Right forelimb (tissue), 1 donor: ENCODE measurements at places on chromosomes 2 and 18.

DNA sequence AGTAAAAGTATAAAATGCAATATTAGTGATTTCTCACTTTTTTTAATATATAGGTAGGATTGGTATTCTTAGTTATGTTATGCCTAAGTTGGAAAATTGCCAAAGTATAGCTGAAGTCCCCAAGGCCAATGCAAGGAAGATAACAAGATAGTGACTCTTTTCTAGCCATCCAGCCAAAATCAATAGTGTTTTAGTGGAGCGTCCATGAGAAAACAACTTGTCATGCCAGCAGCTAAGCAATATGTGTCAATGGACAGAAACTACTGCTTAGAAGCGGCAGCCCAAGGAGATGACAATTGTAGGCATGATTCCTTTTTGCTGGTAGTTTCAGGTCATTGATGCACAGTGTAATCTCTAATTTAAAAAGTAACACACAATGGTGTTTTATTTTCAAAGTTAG, 1444.6 kb downstream of the SUCLG1 start:
- no peak for DNase-seq

- peak; percentile 46 for DNase-seq
Observed at GRCh38 chr2:209872675-209873074, 101.0 kb downstream of the UNC80 start.

GRCh38 chr2:152539424-152539823, 177.8 kb downstream of the PRPF40A start:
- no peak for DNase-seq

DNA sequence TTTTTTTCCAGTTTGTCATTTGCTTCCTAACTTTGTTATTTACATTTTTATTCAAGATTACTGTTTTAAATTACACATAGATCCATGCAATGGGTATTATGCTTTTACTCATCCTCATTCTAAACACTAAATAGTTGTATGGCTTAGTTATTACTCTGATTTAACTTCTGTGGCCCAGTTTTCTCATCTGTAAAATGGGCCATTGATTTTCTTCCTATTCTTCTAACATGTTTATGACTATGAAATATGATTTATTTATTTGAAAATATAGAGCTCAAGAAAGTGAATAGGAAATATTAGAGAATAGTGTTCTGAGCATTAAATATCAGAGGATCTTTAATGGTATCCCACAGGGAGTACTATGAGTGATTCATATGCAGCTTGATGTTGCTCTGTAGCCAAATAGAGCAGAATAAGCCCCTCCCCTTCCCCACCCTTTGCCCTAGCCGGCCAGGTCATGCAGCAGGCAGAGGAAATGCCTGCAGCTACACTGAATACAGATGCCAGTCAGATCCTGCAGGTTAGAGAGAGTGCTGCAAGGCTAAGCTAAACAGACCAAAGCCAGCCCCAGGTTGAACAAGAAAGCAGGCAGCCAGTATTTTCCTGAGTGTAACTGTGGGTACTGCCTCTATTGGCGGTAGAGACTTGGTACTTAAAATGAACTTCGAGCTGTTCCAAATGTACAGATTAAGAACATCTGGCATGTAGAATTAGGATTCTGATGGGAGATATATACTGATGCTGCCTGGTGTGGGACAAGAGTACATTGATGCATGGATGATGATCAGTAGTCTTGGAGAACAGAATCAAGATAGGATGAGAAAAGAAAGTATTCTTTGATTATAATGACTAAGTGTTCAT, 11.7 kb upstream of the ACYP2 start:
- no peak for DNase-seq

DNA sequence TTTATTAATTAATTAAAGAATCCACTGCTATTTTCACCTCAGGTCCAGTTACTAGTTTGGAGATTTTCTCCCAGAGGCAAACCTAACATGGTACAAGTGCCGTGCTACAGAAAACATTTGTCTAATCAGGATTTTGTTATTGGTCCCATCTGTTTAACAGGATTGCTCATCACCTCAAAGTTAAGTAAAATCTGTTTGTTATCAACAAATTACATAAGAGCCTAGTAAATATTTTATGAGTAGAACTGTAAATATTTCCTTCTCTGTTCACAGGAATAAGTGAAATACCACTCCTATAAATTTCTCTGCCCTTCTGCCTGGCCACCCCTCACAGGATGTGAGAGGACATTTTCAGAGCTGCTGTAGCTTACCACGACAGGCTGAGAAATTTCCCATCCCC, 200.2 kb downstream of the RAD51AP2 start:
- DNase-seq: no peak

DNA sequence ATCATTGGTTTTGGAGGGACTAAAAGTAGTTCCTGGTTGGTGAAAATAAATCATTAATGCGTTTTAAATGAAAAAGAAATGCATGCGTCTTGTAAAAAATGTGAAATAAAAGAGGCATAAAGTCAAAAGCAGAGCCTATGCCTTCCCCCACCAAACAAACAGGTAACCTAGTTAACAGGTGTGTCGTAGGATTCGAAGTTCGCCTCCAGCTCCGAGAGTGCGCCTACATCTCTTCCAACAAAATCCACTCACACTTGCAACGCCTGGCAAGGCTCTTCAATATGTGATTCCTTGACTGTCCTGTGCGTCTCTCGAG, 677 bp upstream of the SMAD4 start:
- no peak for DNase-seq

- no peak for DNase-seq
Observed at GRCh38 chr2:1758171-1758570, 13.9 kb upstream of the PXDN start.

GRCh38 chr2:128543036-128543435, 224.4 kb upstream of the HS6ST1 start:
- peak; percentile 15 for DNase-seq

- DNase-seq: no peak
Observed at GRCh38 chr18:50642439-50642838, 82.6 kb downstream of the MAPK4 start.

- no peak for DNase-seq
Observed at GRCh38 chr2:158719403-158719802, 75.7 kb upstream of the DAPL1 start.

DNA sequence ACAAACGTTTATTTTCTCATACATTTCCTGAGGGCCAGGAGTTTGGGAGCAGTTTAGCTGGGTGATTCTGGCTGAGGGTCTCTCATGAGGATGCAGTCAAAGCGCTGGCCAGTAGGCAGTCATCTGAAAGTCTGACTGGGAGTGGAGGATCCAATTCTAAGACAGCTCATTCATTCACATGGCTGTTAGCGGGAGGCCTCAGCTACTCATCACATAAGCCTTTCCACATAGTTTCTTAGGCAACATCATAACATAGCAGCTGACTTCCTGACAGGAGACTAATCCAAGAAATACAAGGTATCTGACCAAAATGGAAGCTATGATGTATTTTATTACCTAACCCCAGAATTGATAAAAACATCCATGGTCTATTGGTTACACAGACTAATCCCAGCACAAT, 2.9 kb upstream of the MRPL44 start:
- no peak for DNase-seq

DNA sequence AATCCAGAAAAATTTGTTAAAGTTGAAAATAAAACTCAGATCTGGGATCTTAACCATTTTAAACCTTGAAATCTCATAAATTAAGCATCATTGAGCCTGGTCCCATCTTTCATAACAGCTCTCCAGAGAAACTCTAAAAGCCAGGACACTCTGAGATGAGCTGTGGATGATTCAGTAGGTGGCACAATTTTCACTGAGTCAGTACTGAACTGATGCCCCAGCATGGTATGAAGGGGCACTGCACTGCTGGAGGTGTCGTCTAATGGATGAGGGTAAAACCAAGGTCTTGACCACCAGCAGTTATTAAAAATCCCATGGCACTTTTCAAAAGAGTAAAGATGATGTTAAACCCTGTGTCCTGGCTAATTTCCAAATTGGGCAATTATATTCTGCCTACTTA, 170.6 kb downstream of the FIGN start:
- no peak for DNase-seq

DNA sequence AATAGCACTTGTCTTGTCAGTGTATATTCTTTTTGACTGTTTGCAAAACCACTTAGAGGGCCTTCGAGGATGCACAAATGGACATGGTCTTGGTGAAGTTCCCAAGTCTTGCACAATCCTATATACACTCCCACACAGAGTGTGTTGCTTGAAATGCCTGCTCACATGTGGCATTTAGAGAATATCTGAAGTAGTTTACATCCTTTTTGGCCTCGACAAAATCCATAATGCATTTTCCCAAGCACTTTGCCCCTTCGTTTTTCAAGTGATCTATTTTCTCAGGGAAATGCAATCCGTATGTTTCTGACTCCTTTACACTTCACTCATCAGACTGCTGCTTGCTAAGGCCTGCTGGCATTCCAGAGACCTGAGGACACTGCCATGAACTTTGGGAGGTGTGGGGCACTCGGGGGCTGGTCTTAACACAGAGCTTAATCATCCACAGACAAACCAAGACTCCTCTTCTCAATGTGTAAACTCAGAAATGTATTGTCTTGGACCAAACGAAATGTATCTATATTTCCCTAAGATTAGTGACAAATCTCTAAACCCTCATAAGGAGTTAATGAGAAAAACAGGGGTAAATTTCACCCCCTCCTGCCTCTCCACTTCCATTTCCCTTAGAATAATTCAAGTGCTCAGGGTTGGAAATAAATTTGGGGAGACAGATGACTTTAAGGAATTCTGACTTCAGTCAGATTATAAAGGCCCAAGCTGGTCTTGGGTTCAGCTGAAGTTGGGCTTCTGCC, 219.3 kb upstream of the APCDD1 start:
- DNase-seq: no peak

GRCh38 chr2:174516501-174517378, 29.9 kb upstream of the GPR155 start:
- no peak for DNase-seq

GRCh38 chr2:119838179-119838578, 78.5 kb downstream of the PTPN4 start:
- DNase-seq: no peak
